Esophagus muscularis mucosa (tissue), 4 donors: ENCODE measurements at places on chromosomes 1 and 21. TPM values are rescaled to one million over a fixed set of nuclear protein-coding genes. Genes with fewer than 3 reads are reported as not detected.

DNA sequence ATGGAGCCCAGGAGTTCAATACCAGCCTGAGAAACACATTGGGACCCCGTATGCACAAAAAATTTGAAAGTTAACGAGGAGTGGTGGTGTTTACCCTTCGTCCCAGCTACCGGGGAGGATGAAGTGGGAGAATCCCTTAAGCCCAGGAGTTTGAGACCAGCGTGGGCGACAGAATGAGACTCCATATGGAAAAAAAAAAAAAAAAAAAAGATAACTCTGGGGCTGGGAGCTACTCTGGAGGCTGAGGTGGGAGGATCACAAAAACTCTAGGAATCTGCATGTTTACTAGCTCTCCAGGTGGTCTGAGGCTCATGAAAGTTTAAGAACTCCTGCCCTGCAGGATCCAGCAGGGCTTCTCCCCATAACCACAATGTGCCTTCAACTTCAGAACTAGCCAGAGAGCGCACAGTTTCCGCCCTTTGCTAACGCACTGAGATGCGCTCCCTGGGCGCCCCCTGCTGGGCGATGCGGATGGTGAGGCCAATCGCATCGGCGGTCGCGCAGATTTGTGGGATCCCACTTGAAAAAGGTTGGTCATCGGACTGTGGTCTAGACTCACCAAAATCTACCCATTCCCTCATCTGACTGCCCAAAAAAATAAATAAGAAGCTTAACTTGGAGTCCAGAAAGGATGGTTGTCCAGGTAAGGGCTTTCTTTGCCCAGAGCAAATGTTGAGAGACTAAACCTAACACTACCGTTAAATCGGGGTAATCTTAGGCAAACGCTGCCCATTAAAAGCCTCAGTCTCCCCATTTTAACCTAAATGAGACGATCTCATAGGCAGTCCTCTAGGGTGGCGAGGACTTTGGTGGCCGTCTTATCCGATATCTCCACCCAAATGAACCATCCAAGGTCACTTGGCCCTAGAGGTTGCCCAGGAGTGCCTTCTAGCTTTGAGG lies 8.8 kb downstream of the ZNF683 start:
- DNase-seq = peak; percentile 95
- no peaks in the 10 kb centered on the region for H3K36me3 ChIP-seq
- H3K4me3 ChIP-seq = no peak overlapping the region
- H3K4me1 ChIP-seq = peaks cover 15% of the 10 kb centered on the region
- no peak overlapping the region for H3K27ac ChIP-seq

DNA sequence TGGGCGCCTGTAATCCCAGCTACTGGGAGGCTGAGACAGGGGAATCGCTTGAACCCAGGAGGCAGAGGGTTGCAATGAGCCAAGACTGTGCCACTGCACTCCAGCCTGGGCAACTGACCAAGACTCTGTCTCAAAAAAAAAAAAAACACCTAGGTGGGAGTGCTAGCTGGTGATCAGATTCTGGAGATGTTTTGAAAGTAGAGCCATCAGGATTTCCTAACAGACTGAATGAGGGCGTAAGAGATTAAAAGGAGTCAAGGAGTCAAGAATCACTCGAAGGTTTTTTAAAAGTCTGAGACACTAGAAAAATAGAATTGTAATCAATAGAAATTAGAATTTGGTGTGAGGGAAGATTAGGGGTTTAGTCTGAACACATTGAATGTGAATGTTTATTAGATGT lies 73.8 kb downstream of the HSF2BP start:
- peak overlapping the region; percentile 75 for H3K27ac ChIP-seq
- no peaks in the 10 kb centered on the region for H3K27me3 ChIP-seq
- H3K36me3 ChIP-seq = no peaks in the 10 kb centered on the region
- no peak for DNase-seq
- no peak overlapping the region for H3K4me3 ChIP-seq
- H3K4me1 ChIP-seq = peaks cover 29% of the 10 kb centered on the region

- H3K27me3 ChIP-seq = no peaks in the 10 kb centered on the region
- H3K4me1 ChIP-seq = no peaks in the 10 kb centered on the region
- H3K4me3 ChIP-seq = no peak overlapping the region
- H3K27ac ChIP-seq = no peak overlapping the region
- DNase-seq = no peak
Measured at GRCh38 chr1:169724168-169724567, 9.7 kb downstream of the SELE start.

- no peak for DNase-seq
- no peak overlapping the region for H3K4me3 ChIP-seq
- no peaks in the 10 kb centered on the region for H3K27me3 ChIP-seq
- H3K4me1 ChIP-seq = peaks cover 13% of the 10 kb centered on the region
Measured at GRCh38 chr21:27291006-27291405, 324.1 kb upstream of the ADAMTS5 start.

DNA sequence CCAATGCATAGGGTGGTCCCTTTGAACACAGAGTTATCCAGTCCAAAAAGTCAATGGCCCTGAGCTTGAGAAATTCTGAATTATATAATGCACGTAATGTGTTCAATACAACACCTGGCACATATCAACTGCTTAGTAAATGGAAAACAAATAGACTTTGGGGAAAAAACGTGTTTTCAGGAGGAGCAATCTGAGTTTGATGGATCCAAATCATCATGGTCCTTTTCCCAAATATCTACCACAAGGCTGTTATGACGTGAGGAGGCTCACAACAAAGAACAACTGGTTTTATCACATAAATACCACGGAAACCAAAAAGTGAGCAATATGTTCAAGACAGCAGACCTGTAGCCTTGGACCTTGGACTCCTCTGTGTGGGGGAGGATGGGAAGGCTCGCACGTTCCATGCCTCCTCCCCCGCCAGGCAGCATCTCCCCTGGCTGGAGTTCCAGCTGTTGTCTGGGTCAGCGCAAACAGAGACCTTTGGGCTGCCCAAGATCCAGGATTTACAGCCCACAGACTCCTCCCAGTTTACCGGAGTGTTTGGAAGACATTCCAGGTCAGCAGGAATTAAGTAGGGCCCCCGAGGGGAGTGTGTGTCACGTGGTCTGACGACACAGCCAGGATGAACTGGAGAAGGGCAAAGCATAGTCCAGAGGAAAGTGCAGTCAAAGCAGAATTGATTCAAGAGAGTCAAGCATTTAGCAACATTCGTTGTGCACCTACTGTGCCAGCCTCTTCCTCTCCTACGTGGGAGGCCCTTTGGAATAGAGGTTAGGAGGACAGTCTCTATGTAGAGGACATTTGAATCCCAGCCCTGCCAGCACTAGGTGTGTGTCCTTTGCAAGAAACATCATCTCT lies 32.2 kb upstream of the MED18 start:
- no peak overlapping the region for H3K4me3 ChIP-seq
- no peak overlapping the region for H3K27ac ChIP-seq
- H3K27me3 ChIP-seq = no peaks in the 10 kb centered on the region
- no peaks in the 10 kb centered on the region for H3K36me3 ChIP-seq
- no peaks in the 10 kb centered on the region for H3K4me1 ChIP-seq

- H3K4me1 ChIP-seq = peaks cover 19% of the 10 kb centered on the region
- peak overlapping the region; percentile 78 for H3K4me3 ChIP-seq
- H3K36me3 ChIP-seq = no peaks in the 10 kb centered on the region
- peak overlapping the region; percentile 70 for H3K27ac ChIP-seq
Measured at GRCh38 chr1:178037510-178038253, 56.2 kb upstream of the RASAL2 start.

DNA sequence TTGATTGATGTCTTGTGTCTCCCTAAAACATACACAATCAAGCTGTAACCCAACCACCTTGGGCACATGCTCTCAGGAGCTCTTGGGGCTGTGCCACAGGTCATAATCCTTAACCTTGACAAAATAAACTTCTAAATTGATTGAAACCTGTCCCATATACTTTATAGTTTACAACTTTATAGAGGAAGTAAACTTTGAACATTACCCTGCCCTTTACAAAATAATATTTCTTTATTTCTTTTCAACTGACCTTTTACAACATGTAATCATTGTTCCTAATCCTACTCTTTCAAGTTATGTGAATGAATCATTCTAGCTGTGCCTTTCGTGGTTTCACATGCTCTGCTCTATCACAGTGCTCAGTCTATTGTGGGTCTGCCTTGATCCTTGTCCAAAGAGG lies 118.3 kb upstream of the ATP1A1 start:
- H3K4me3 ChIP-seq = no peak overlapping the region
- H3K4me1 ChIP-seq = no peaks in the 10 kb centered on the region
- DNase-seq = no peak
- H3K27me3 ChIP-seq = no peaks in the 10 kb centered on the region
- H3K36me3 ChIP-seq = no peaks in the 10 kb centered on the region

- H3K4me3 ChIP-seq = no peak overlapping the region
- DNase-seq = no peak
- H3K4me1 ChIP-seq = no peaks in the 10 kb centered on the region
- no peak overlapping the region for H3K27ac ChIP-seq
- no peaks in the 10 kb centered on the region for H3K27me3 ChIP-seq
- peaks cover 22% of the 10 kb centered on the region for H3K36me3 ChIP-seq
Measured at GRCh38 chr1:116529199-116529631, 41.6 kb downstream of the CD58 start.

DNA sequence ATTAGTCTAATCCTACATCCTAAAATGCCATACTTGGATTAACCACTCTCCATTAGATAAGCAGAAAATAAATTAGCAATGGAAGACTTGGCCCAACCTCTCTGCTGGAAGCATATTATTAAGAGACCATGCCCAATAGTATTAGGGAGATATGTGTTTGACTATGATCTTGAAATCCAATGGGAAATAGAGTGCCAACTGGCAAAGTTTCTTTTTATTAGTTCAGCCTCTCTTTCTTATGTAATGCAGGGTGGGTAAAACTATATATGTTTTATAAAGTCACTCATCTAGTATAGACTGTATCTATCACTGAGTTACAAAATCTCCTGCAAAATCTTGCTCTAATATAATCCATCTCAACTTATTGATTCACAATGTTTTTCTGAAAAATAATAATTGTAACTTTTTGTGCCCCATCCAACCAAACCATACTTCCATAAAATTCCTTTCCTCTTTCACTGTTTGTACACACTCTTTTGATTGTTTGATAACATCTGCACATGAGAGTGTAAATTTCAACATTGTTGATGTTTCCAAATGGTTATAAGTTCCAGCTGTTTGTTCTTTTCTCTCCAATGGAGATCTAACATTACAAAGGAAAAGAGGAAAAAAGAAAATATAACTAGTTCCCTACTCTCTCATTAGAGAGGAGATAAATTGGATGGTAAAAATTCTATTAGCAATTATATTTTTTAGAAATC lies 408.1 kb upstream of the ADGRL2 start:
- no peak overlapping the region for H3K27ac ChIP-seq
- no peaks in the 10 kb centered on the region for H3K36me3 ChIP-seq
- peaks cover 5% of the 10 kb centered on the region for H3K4me1 ChIP-seq
- no peaks in the 10 kb centered on the region for H3K27me3 ChIP-seq
- H3K4me3 ChIP-seq = no peak overlapping the region

- peaks cover 37% of the 10 kb centered on the region for H3K4me1 ChIP-seq
- no peak overlapping the region for H3K4me3 ChIP-seq
- no peaks in the 10 kb centered on the region for H3K27me3 ChIP-seq
- peaks cover 11% of the 10 kb centered on the region for H3K36me3 ChIP-seq
- no peak overlapping the region for H3K27ac ChIP-seq
- no peak for DNase-seq
Measured at GRCh38 chr21:25942135-25942534, 207.4 kb downstream of the GABPA start.

DNA sequence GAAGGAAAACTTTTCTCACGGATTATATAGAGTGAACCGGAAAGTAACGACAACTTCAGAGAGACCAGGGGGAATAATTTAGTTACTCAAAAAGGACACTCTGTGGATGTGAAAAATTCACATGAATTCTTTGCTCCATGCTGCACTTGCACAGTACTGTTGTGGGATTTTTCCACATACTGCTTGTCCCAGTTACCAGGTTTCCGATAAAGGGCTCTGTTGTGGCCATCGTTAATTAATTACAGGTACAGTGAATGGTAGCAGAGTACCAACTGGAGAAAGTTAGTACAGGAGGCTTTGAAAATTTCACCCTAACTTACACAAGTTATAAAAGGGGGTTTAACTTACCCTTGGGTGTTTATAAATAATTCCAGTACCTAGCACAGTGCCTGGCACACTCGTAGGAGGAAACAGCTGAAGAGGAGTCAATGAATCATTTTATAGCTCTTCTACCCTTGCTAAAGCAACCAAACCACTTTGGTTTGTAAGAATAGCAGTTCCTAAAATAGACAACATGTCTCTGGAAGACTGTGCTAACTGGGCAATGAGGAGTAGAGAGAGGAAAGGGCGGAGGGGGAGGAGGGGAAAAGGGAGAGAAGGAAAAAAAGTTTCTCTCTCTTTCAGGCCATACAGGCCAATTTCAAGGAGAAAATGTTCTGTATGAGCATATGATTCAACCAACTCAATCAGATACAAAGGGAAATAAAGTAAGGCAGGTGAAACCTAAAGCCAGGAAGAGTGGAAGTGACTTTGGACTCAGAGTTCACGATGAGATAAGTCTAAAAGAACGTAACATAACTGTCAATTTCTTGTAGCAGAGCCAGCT lies 98.3 kb upstream of the MAGI3 start:
- H3K4me3 ChIP-seq = no peak overlapping the region
- H3K4me1 ChIP-seq = no peaks in the 10 kb centered on the region
- DNase-seq = peak; percentile 50
- no peak overlapping the region for H3K27ac ChIP-seq
- no peaks in the 10 kb centered on the region for H3K36me3 ChIP-seq

DNA sequence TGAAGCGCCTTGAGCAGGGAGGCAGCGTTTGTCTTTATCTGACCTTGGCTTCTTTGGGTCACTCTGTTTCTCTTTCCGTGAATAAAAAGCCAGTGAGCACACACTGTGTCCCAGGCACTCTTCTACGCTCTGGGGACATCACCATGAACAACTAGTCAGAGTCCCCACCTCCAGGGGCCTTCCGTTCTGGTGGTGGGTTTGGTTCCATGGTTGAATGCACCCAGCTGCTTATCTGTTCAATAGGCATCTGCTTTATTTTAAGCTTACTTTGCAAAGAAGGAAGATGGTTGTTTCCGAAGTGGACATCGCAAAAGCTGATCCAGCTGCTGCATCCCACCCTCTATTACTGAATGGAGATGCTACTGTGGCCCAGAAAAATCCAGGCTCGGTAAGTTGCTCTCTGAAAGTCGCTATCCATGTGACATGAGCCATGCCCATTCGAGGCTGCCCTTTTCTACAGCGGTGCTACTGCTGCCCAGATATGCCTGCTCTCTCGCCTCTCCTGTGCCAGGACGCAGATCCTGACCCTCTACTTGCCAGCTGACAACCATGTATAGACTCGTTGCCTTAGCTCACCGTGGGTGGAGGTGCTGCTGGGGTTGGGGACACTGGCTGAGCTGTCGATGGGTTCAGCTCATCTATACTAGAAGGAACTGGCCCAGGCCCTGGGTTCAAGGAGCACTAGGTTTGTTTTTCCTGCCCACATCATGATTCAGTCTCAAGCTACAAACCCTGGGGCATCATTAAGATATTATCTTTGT lies 5.9 kb downstream of the MX1 start:
- peaks cover 62% of the 10 kb centered on the region for H3K36me3 ChIP-seq
- no peak overlapping the region for H3K4me3 ChIP-seq
- peaks cover 18% of the 10 kb centered on the region for H3K4me1 ChIP-seq
- no peak for DNase-seq

LMOD1 gene
- 1,021 TPM for total RNA-seq

ZNF691 gene
- 14.2 TPM for total RNA-seq

EDN2 gene
- not detected for total RNA-seq

PCSK9 gene
- 0.17 TPM for total RNA-seq

FAM167B gene
- 3.8 TPM for total RNA-seq

ATP1A4 gene
- total RNA-seq = not detected

HMCN1 gene
- 53.0 TPM for total RNA-seq

WNT3A gene
- not detected for total RNA-seq

USF1 gene
- 54.2 TPM for total RNA-seq

CLCA1 gene
- not detected for total RNA-seq

AMY1B gene
- not detected for total RNA-seq
